ENCODE measurements at places on chromosomes 2 and 18.

GRCh38 chr2:85949280-85949679 lies 60.5 kb upstream of the ST3GAL5 start:
- DNase-seq: no peak

DNA sequence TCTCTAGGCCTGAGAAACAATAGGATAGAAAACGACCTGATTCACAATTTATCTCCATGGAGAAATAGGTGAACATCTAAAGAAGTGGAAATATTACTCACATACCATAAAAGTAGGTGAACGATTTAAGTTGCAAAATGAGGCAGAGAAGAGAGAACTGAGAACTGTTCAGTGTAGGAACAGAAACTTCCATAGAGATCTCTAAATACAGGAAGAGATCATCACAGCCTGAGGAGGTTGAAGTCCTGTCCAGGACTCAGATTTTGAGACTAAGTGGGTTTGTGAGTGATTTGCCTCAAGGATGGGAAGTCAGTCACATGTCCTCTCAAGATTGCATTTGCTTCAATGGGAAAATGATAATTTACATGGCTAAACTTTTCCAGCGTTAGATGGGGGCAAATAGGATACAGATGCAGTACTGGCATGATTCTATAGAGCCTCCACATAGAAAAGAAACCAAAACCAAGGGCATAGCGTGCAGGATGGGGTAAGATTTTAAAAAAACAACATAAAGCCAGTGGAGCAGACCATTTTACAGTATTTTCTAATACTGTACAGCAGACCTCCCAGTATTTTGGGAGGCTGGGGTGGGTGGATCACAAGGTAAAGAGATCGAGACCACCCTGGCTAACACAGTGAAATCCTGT lies 68.8 kb downstream of the MEP1B start:
- DNase-seq: no peak

GRCh38 chr2:157898591-157898996 lies 22.5 kb upstream of the ACVR1 start:
- DNase-seq: peak; percentile 67

DNA sequence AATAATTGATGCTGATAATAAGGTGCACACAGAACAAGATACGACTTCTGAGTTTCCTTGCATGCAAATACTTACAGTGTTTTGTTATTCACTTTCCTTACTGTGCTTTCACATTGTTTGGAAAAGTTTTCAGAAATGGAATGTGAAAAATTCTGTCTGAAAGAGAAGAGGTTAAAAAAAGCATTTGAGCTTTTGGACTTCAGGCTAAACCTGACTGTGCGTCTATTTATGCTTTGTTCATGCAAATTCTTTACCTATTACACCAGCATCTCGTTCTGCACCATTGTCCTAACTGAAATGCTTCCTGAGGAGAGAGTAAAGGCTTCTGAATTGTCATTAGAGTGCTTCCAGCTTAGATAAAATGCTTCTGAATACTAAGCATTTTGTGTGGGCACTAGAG lies 61.4 kb downstream of the LHCGR start:
- no peak for DNase-seq

GRCh38 chr2:103144837-103145236 lies 383.0 kb downstream of the TMEM182 start:
- DNase-seq: no peak

GRCh38 chr2:64692401-64692800 lies 38.7 kb upstream of the SERTAD2 start:
- no peak for DNase-seq

- DNase-seq: no peak
Measured at GRCh38 chr18:43776997-43777396, 499.7 kb upstream of the SYT4 start.

DNA sequence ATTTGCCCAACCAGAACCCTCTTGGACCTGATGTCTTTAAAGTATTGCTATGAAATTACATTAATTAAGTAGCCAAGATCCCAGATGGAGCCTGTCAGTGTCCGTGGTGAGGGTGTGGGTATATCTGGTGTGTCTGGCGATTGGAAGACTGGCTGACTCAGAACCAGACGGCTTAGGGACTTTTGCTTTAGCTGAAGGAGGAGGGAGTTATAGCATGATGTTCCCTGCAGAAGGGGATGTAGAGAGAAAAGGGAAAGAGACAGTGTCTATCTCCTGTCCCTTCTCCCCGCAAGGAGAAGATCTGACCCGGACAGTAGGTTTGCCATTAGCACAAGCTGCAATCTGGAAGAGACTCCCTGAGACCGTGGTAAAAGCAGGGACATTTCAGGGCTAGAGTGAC lies 60.6 kb downstream of the POU3F3 start:
- DNase-seq: no peak

All from stimulated activated CD4-positive, alpha-beta T cell treated with anti-CD3 and anti-CD28 coated beads, Interleukin-4, amount 100 ng/mL, for 1 hour (primary cell).